T-helper 9 cell (primary cell): ENCODE measurements at places on chromosomes 7 and 10.

- no peak for DNase-seq
These were observed 21.6 kb upstream of the ZNF37A start for GRCh38 chr10:38072552-38072951.

DNA sequence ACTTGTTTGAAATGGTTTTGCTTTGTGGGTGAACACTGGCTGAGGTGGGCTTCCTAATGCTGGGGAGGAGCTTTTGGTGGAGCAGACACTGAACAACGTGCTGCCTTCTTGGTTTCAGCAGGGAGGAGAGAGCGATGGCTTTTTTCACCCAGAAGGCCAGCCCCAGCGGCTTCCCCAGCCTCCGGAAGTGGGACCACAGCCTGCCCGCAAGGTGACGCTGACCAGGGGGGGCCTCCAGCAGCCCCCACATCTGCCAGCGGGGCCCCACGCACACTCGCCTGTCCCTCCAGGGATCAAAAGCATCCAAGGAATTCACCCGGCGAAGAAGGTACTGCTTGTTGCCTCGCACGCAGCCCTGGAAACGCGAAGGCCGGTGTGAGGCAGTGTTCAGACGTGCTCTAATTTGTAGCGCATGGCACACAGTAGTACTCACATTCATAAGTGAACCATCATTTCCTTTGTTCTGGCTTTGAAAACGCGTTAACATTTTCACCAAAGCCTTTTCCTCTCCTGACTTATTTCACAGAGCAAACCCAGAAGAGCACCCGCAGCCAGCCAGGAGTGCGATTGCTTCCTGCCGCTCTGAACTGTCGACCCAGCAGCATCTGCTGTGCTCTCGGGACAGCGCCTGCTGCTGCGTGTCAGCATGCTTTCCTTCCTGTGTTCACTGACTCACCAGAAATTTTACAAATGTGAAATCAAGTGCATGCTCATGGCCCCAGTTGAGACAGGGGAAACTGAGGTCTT, 48.4 kb downstream of the SHH start:
- peak; percentile 32 for DNase-seq

GRCh38 chr10:101161494-101162299, 30.6 kb downstream of the TLX1 start:
- peak; percentile 64 for DNase-seq

DNA sequence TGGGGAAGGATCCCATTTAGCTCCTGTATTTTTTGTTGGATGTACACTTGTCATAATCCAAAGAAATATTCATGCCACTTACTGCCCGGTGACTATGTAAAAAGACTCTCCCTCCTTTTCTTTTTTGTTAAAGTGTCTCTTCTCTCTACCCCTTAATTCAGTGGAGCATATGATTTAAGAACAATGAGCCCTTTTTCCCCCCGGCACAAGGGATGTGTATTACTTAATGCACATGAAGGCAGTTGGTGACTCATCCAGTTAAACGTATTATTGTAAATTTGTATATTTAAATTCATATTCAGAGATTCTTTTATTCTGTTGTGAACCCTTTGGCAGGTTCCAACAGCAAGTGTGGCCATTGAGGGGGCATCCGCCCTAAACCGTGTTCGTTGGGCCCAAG, 241.9 kb downstream of the SLC25A13 start:
- no peak for DNase-seq

- no peak for DNase-seq
These were observed 464.9 kb downstream of the INHBA start for GRCh38 chr7:41237956-41238355.

DNA sequence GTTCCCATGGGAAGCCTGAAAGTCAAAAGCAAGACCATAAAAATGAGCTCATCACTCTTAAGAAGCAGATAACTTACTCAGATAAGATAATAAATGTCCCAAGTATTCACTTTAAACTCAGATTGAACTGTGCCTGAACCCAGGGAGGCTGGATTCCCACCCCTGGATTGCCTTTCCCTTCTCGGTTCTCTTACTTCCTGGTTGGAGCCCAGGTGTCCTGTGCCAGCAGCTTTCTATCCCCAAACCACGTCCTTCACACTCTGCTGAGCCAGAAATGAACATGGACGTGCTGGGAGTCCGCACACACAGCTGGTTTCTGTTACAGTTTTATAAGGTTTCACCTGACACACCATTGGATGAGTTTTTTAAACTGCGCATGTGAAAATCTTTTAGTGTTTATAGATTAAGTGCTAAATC, 636.2 kb upstream of the IGFBP3 start:
- no peak for DNase-seq

DNA sequence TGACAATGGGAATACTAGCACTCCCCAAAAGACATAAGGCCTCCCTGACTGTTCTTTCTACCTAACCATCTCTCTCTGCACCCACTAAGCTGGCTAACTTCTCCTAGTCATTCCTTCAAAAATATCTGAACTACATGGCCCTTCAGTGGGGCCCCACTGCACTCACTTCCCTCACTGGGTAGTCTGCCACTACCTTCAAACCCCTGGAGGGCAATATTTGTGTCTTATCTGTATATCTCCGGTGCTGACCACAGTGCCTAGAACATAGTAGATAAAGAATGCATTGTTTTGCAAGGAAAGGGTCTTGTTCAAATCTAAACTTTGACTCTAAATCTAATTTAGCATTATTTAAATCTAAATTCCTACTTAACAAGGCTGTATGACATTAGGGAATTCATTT, 44.3 kb downstream of the CACUL1 start:
- DNase-seq = no peak

DNA sequence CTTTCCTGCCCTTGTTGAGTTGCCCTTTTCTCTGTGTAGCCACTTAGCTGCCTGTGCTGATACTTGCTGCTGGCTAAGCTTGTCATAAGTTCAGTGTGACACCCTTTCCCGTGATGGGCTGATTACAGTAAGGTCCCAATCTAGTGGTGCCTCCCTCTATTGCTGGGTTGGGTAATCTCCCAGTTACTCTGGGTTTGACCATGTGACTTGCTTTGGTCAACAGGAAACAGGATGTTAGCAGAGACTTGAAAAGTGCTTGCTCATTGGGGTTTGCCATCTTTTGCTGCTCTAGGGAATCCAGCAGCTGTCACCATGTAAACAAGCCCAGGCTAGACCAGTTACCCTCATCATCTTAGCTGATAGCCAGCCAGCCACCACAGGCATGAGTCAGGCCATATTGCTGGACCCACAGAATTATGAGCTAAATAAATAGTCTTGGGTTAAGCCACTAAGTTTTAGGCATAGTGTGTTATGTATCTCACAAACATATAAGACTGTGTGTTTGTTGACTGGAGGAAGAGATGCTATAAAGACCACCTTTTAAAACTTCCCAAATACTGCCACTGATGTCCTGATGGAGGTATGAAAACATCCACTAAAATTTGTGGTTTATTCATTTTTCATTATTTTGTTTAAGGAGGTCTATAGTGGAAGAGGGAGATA, 4.0 kb upstream of the LEP start:
- DNase-seq = no peak

GRCh38 chr7:72706521-72706920, 121.5 kb downstream of the TYW1B start:
- DNase-seq = no peak

- DNase-seq = no peak
These were observed 2.2 kb upstream of the WAC start for GRCh38 chr10:28530751-28531150.

- DNase-seq = no peak
These were observed 17.9 kb upstream of the MPP7 start for GRCh38 chr10:28320799-28321198.

- DNase-seq = peak; percentile 80
These were observed 11.9 kb downstream of the SSC4D start for GRCh38 chr7:76397409-76398183.

DNA sequence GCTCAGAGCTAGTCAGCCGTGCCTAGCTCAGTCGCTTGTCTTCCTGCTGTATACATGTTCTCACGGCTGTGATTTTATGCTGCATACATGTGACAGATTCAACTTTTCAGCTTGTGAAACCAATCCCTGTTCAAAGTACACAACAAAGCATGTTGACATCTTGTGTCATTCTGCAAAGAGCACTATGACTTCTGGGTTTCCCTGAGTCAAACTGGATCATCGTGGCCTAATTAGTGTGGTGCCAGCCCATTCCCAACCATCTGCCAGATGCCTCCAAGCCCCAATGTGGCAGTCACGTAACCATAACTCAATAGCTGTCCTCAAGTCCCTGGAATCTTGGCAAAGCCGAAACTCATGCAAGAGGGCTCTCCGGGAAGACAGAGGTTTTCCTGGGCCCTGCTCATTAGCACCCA, 144.8 kb downstream of the MYOF start:
- no peak for DNase-seq

- DNase-seq = no peak
These were observed 38.9 kb downstream of the KIAA1217 start for GRCh38 chr10:24247841-24248240.

GRCh38 chr10:121310151-121310711, 288.0 kb downstream of the FGFR2 start:
- DNase-seq = no peak

GRCh38 chr7:80646083-80646865, 7.8 kb downstream of the CD36 start:
- no peak for DNase-seq

GRCh38 chr10:86212391-86212700, 154.2 kb downstream of the GRID1 start:
- DNase-seq = no peak

- DNase-seq = no peak
These were observed 159.4 kb upstream of the AHR start for GRCh38 chr7:17139081-17139480.

GRCh38 chr10:131427901-131428300, 116.4 kb upstream of the TCERG1L start:
- no peak for DNase-seq

- DNase-seq = no peak
These were observed 12.1 kb upstream of the CPA2 start for GRCh38 chr7:130254555-130254954.

DNA sequence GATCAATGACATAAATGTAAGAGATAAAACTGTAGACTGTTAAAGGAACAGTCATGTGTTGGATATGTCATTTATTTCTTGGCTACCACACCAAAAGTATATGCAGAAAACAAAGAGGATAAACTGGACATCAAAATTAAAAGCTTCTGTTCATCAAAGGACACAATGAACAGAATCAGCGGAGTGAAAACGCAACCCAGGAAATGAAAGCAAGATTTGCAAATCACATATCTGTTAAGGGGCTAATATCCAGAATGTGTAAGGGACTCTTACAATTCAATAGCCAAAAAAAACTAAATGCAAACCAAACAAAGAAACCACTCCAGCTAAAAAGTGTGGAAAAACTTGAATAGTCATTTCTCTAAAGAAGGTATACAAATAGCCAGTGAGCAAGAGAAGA, 164.3 kb downstream of the ZMYND11 start:
- no peak for DNase-seq

GRCh38 chr10:103871006-103871405, 15.6 kb upstream of the SH3PXD2A start:
- DNase-seq = no peak

GRCh38 chr7:139813151-139813550, 15.9 kb upstream of the TBXAS1 start:
- no peak for DNase-seq

GRCh38 chr7:69199041-69199440, 399.2 kb upstream of the AUTS2 start:
- DNase-seq = no peak

- DNase-seq = no peak
These were observed 61.3 kb downstream of the GFRA1 start for GRCh38 chr10:116211682-116212081.

- DNase-seq = no peak
These were observed 116.1 kb downstream of the FAM53B start for GRCh38 chr10:124627866-124628675.

DNA sequence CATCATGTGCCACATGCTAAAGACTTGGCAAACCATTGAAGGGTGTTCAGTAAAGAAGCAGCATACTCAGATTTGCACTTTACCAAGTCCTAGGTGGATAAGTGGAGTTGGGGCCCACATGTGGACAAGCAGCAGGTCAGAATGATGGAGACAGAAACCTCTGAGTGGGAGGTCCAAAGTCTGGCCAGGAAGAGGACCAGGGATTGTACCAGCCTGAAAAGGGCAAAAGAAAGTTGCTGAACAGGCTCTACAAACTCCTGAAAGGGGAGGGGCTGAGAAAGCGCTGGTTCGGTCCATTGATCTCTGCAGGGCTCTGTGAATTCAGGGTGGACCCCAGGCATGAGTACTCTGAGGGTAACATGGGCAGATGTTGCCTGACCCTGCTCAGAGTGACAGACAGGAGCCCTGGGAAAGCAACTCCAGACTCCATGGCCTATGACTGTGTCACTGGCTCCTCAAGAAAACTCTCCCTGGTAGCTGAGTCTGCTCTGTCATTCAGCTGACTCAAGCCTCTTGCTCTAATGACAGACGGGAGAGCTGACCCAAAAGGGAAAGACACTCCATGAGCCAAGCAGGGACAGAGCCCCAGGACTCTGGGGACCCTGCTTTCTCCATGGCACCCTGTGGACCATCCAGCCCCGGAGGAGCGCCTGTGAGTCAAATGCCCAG, 68.5 kb downstream of the TBXAS1 start:
- no peak for DNase-seq
